ENCODE measurements at places on chromosomes 16 and 17.

GRCh38 chr17:74177018-74177450, 26.4 kb upstream of the RPL38 start:
- DNase-seq, result no peak

- no peak for DNase-seq
Observed at GRCh38 chr16:28839899-28840298, 6.2 kb downstream of the TUFM start.

- no peak for DNase-seq
Observed at GRCh38 chr17:30336369-30337171, 2.7 kb upstream of the TMIGD1 start.

DNA sequence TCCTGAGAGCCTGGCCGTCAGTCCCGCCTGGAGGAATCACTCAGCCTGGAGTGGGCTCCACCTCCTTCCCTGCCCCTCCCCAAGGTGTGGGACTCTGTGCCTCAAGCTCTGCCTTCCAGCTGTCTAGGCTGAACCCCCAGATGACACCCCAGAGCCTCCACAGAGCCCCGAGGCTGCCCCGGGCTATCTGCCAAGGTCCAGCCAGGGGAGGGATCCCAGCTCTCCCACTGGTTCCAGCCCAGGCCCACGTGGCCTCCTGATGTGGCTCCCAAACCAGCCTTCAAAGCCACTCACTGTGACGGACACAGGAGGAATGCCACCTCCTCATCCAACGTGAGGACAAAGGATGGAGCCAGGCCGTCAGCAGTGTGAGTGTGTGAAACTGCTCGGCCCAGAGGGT, 45.6 kb upstream of the ENPP7 start:
- no peak for DNase-seq

- no peak for DNase-seq
Observed at GRCh38 chr16:29028457-29029167, 43.8 kb downstream of the LAT start.

- DNase-seq, result peak; percentile 59
Observed at GRCh38 chr16:73329358-73330286, 281.7 kb upstream of the ZFHX3 start.

DNA sequence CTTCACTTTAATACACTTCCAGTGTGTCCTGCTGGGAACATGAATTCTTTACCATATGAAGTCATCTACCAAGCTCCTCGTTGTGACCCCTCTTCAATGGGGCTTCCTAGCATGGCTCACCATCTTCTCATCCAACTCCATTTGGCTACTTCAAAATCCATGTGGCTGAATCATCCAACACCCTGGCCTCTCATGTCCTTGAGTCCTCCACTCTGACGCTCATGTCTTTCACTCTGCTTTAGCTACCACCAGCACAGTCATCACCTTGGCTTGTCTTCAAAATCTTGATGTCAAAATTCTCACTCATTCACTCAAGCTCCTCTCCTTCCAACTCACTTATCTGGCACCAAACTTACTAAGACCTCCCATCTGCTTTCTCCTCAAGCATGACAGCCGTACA, 35.8 kb downstream of the AMFR start:
- DNase-seq, result no peak

- DNase-seq, result no peak
Observed at GRCh38 chr16:81553080-81553813, 108.6 kb downstream of the CMIP start.

DNA sequence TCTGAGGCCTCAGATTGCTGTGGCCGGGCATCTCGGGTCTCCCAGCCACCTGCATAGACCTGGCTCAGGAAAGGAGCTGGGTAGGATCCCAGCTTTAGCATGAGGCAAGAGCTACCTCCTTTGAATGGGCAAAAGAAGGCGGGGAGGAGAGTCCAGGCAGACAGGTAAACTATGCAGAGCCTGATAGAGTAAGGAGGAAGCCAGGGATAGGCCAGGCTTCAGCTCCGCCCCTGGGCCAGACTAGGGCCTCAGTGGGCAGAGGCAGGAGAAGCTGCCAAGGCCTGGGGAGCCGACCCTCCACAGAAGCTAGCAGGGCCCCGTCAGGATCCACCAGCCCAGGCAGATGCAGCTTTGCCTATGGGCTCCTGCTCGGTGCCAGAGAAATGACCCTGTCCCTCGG, 22.6 kb upstream of the UBE2G1 start:
- DNase-seq, result no peak

DNA sequence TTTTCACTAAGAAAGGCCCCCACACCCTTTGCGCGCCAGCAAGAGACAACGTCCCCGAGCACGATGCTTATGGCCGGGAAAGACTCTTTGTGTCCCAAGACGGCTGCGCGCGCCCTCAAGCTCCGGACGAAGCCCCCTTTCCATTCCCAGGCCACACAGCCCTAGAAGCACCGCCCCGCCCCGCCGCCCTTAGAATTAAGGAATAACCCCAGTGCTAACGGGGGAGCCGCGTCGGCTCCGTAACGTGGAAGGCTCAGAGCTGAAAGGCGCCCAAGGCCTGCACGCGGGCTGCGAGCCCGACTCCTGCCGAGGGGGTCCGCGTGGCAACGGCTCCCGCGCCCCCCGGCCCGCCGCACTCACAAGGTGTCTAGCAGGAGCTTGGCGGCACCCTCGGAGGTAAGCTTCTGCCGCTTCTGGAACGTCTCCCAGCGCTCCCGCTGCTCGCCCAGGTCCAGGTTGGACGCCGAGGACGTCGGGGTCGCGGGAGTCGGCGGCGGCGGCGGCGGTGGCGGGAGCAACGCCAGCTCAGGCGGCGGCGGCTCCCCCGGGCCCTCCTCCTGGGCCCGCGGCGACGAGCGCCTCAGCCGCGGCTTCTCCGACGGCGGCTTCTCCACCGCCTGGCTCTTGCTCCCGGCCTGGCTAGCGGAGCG, 477 bp downstream of the CENPV start:
- DNase-seq, result no peak

- no peak for DNase-seq
Observed at GRCh38 chr16:57133886-57134285, 41.5 kb downstream of the CPNE2 start.

- DNase-seq, result no peak
Observed at GRCh38 chr16:27281243-27281642, 12.7 kb upstream of the NSMCE1 start.
